Right kidney (tissue), 9 donors: ENCODE measurements at places on chromosomes 3 and 15.

DNA sequence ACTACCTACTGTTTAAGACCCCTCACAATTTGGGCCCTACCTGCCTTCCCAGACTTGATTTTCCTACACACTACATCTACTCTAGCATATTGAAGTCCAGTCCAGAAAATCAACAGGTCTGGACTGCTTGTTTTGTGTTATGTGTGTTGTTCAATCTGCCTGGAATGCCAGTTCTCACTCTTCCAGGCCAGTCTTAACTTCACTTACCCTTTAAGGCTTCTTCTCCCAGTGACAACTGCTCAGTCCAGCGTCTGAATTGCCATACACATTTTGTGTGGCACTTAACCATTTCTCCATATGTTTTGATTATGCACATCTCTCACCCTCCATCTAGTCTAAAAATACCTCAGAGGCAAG, 1.1 kb downstream of the TICRR start:
- no peak for DNase-seq

- DNase-seq, result no peak
Measured at GRCh38 chr15:76398317-76399104, 61.9 kb downstream of the ISL2 start.

DNA sequence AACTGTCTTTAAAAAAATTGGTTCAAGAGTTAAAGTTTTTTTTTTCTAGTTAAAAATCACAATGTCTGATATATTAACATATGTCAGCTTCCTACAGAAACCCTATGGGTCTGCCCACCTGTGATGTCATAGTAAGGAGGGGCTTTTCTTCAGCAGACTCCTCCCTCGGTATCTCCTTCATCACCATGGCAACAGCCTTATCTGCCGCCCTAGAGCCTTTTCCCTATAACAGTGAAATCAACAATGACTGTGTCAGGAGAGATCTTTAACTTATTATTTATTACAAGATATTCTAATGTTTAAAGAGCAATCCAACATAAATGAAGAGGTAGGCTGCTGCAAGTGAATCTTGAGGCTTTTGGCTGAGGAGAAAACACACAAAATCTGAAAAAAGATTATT, 138.7 kb downstream of the PEX5L start:
- no peak for DNase-seq

- no peak for DNase-seq
Measured at GRCh38 chr3:134374791-134375581, 739 bp upstream of the AMOTL2 start.

- DNase-seq, result no peak
Measured at GRCh38 chr15:88637436-88637835, 1.4 kb upstream of the ISG20 start.
